ENCODE measurements at places on chromosomes 1 and 21. TPM values are rescaled to one million over a fixed set of nuclear protein-coding genes. Genes with fewer than 3 reads are reported as not detected.

ADAM15 gene
- 45.4 TPM for polyA plus RNA-seq

ACOT7 gene
- polyA plus RNA-seq: 2.3 TPM

BRDT gene
- polyA plus RNA-seq: not detected

CHRNB2 gene
- not detected for polyA plus RNA-seq

OR2W3 gene
- 0.07 TPM for polyA plus RNA-seq

OR10J1 gene
- polyA plus RNA-seq: not detected

RHD gene
- polyA plus RNA-seq: not detected

ANGPTL3 gene
- polyA plus RNA-seq: not detected

RRAGC gene
- 15.7 TPM for polyA plus RNA-seq

TAS1R1 gene
- 0.04 TPM for polyA plus RNA-seq

CA6 gene
- not detected for polyA plus RNA-seq

ANKRD65 gene
- polyA plus RNA-seq: 1.1 TPM

NMNAT2 gene
- polyA plus RNA-seq: 0.13 TPM

CFHR5 gene
- not detected for polyA plus RNA-seq

NPHS2 gene
- polyA plus RNA-seq: not detected

GPX7 gene
- polyA plus RNA-seq: 7.9 TPM

COG2 gene
- 30.5 TPM for polyA plus RNA-seq
